Renal cortical epithelial cell (primary cell): ENCODE measurements at places on chromosomes 7 and 10. TPM values are rescaled to one million over a fixed set of nuclear protein-coding genes. Genes with fewer than 3 reads are reported as not detected.

DNA sequence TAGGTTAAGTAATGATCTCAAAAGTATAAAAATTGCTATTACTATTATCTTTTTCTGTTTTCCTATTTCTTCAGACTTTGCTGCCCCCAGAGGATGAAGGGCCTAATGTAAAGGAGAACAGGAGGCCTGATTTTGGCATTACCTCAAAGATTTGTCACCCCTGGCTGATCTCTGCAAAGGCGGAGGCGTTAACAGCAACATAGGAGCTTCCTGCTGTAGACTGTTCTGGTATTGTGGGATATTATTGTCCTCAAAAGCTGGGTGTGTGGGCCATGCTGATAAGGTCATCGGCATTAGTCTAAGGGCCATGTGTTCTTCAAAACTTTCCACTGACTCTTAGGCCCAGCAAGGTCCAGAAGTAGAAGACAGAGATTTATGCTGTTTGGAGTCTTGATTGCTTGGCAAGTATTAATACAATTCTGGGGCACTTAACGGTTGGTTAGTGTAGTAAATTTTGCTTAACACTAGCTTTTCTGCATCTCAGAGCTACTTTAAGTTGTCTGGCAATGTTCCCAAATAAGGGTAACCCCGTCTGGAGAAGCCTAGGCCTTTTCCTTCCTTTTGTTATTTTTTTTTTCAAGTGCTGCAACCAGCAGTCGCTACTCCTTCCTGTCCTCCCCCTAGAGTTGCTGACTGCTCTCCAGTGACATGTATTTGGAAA, 14.0 kb upstream of the ENTPD1 start:
- DNase-seq = peak; percentile 10

DNA sequence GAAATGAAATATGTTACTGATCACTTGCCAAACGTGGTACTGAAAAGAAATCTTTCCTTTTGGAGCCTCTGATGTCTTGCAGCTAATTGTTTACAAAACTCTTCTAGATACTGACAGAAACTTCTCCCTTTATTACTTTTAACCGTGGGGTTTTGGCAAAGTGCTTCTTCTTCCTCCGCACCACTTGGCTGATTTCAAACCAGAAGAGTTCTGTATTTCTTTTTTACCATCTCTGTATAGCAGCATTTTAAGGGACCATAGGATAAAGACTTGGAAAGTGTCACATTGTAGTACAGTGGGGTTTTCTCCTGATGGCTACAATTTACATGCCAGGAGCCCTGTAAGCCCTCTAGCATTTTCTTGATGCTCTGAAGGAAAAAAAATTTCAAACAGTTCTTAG, 21.9 kb upstream of the CREB5 start:
- no peak for DNase-seq

GRCh38 chr7:31006857-31007256, 43.1 kb downstream of the GHRHR start:
- no peak for DNase-seq

DNA sequence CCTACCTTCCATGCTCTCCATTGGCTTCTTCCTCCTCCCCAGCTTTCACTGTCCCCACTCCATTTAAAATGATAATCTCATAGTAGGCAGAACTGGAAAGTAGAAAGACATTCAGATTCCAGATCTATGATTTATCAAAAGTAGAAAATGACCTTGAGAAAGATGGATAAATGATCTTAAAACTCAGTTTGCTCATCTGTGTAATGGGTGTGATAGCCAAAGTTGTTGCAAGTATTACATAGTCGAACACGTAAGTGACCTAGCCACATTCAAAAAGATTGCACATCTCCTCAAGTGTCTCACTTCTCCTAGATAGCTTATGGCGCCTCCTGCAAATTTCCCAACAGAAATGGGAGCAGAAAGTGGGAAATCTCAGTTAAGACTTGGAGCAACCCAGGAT, 89.8 kb upstream of the FGL2 start:
- DNase-seq = no peak

- DNase-seq = no peak
These were observed 7.8 kb downstream of the GOT1 start for GRCh38 chr10:99422529-99423096.

GRCh38 chr7:77866786-77867536, 68.4 kb downstream of the PHTF2 start:
- DNase-seq = peak; percentile 59

- DNase-seq = peak; percentile 24
These were observed 23.9 kb upstream of the LEP start for GRCh38 chr7:128217030-128217805.

DNA sequence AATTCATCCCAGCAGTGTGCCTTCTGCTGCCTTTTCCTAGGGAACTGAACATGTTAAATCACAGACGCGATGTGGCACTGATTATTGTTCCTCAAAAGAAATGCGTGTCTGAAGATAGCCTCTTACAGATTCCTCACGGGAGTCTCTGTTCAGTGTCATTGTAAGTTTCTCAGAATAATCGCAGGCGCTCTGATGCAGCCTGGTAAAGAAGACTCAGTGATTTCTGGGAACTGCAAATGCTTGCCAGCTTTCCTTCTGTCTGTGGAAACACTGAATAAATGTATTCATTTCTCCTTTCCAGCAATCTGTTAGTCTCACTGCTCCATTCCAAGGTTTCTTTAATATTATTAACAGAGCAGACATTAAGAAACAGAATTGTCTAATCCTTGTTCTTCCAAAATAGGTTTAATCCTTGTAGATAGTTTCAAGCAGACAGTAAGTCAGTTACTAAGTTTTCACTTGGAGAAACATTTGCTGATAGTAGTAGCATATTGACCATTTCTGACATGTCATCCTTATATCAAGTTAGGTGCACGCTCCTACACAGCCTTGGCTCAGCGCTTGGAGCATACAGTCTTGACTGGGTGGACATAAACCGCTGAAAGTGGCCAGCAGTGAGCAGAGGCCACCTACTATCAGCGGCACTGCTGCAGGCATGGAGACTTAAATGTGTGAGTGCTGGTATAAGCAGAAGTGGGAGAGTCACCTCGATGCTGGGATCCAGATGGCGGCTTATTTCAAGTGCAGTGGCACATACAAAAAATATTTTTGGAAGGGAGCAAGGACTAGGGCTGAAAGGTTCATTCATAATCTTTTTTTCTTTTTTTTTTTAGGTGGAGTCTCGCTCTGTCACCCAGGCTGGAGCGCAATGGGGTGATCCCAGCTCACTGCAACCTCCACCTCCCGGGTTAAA, 27.7 kb downstream of the MMRN2 start:
- no peak for DNase-seq

DNA sequence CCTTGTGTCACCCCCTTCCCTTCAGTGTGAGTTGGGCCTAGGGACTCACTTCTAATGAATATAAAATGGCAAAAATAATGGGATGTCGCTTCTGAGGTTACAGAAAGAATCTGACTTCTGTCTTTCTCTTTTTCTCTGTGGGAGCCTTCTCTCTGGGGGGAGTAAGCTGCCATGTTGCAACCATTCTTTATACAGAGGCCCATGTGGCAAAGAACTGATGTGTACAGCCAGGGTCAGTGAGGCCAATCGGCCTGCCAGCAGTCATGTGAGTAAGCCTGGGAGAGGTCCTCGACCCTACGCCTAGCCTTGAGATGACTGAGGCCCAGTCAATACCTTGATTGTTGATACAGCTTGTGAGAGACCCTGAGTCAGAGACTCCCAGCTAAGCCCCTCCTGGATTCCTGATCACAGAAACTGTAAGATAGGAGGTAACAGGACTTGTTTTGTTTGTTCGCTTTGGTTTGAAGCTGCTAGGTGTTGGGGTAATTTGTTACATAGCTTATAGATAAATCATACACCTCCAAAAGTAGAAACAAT, 1.7 kb downstream of the TCAF1 start:
- DNase-seq = peak; percentile 55

GRCh38 chr10:89471110-89471809, 56.9 kb downstream of the IFIT5 start:
- peak; percentile 77 for DNase-seq

EBLN1 gene
- not detected in 2 replicates for total RNA-seq
